ENCODE measurements at places on chromosomes 5 and 9. TPM values are rescaled to one million over a fixed set of nuclear protein-coding genes. Genes with fewer than 3 reads are reported as not detected.

DNA sequence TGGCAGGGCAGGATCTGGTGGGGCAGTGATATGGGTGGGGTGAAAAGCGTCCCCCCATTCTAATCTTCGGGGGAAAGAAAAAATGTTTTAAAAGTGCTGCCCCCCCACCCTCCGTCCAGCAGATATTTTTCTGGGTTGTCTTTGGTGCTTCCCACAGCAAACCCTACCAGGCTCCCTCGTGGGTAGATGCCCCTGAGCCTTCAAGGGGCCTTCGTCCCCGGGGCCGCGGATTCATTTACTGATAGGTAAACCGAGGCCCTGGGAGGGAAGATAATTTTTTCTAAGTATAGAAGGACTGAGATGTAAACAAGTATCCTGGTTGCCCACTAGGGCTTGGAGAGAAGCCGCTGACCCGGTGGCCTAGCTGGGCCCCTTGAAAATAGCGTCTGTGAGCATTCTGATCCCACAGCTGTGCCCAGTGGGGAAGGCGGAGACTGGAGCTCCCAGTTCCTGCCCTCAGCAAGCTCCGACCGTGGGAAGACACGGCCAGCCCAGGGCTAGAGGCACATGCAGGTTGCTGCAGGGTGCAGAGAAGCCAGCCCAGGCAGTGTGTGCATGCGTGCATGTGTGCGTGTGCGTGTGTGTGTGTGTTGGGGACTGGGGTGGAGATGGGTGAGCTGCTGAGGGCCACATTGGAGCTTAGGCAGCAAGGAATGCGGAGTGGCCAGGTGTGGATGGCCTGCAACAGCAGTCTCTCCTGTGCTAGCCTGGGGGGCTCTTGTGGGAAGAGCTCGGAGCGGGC is 6.0 kb upstream of the RXRA start:
- DNase-seq, result no peak

GRCh38 chr5:176849611-176850227 is 39.4 kb downstream of the UNC5A start:
- no peak for DNase-seq

RANBP3L gene
- 8.1 TPM for total RNA-seq

PDE4D gene
- total RNA-seq, result 106 TPM

Measured in ureter (tissue), 1 donor.